ENCODE measurements at places on chromosomes 4 and X.

DNA sequence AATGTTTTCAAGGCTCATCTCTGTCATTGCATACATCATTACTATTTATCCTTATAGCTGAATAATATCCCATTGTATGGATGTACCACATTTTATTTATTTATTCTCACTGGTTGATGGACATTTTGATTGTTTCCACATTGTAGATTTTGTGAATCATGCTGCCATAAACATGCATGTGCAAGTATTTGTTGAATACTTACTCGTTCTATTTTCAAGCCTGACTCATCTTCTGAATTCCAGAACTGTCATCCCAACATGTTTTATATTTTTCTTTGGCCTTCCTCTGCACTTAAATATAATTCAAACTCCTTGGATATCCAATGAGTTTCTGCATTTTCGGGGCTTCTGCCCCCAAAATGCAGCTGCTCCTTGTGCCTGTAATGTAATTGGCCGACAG, 77.6 kb downstream of the MXRA5 start:
- DNase-seq: no peak

GRCh38 chr4:3582091-3582475, 49.9 kb upstream of the LRPAP1 start:
- DNase-seq: no peak

GRCh38 chr4:97911236-97911906, 231.9 kb downstream of the STPG2 start:
- DNase-seq: no peak

GRCh38 chrX:43373032-43373431, 283.1 kb upstream of the MAOA start:
- no peak for DNase-seq

GRCh38 chr4:165355900-165356300, 22.9 kb upstream of the CPE start:
- DNase-seq: no peak

DNA sequence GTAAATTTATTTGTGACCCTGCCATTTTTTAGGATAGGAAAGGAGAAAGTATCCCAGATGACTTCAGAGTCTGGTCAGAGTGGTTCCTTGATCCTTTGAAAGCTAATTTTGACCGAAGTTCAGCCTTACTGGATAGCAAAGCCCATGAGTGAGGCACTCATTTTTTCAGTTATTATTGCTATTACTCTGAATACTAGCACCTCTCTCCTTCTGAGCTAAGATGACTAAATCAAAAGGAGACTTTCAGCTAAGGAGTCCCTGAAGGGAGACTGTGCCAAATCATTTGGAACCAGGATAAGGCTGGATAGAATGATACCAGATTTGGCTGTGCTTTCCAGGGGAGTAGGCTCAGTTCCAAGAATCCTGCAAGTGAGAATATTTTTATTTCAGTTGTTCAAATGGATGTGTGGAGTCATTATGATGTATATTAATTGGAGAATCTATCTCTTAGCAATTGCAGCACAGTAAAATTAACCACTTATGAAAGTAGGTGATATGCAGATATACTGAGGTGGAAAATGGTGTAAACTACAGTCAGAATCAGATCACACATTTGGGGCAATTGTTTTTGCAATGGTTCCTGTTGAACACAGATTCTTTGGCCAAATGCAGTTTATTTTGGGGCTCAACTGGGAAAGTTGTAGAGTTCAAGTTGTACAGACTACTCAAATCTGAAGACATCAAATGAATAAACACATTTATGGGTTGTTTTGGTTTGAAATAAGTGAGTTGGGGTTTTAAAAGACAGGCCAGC, 1.2 kb downstream of the P2RY10 start:
- no peak for DNase-seq

GRCh38 chr4:21885770-21886169, 62.8 kb downstream of the KCNIP4 start:
- no peak for DNase-seq

DNA sequence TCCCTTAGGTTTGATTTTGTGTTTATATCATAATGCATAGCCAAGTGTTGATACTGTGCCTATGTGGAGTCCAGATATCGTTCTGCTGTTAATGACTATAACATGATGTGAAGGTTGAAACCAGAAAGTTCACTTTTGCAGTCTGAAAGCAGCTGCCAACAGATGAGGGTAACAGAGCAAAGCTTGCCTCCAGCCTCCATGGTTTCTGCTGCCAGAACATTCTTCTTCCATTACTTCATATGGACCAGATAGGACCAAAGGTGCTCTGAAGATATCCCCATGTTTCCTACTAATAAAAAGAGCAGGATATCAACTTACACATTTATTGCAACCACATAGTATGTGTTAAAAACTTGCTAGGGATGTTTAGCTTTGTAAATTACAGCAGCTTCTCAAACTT, 394.1 kb downstream of the SPRY1 start:
- no peak for DNase-seq

DNA sequence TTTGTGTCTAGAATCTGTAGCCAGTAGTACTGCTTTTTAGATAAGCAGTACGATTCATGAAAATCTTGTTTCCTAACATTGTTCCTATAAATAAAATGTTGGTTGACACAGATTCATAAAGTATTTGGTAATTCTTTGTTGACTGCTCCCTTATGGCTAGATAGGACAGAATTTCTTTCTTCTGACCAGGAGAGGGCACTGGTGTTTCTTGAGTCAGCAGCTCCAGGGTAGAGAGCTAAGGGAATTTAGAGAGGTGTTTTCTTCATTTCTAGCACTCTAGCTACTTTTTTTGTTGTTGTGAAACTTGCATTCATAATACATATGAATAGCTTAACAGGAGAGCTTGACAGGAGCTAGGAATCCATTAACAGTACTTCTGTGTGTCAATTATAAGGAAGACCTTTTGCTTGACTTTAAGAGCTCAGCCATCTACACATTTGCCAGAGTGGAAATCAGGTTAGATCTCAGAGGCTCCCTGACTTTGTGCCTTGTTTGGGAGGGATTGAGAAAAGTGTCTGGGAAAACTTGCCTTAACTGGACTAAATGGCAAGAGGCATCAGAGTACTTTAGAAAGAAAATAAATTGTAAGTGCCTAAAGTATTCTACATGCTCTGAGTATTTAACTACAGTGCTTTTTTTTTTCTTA, 756.1 kb downstream of the SH3BGRL start:
- no peak for DNase-seq

DNA sequence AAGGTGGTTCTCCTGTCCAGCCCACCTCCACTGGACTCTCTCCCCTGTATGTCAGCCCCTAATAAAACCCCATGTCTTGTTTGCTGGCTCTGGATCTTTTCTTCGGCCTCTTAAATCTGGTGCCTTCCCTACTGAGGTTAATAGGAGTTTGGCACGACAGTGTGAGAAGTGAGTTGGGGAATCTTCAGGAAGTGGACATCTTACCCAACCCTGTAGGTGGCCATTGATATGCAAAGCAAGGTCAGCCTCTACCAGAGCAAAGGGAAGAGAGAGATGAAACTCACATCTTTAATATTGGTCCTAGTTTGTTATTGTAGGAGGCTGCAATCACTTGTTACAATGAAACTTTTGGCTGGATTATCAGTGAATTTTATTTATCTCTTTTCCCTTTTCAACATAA, 111.7 kb downstream of the CHRDL1 start:
- DNase-seq: no peak

DNA sequence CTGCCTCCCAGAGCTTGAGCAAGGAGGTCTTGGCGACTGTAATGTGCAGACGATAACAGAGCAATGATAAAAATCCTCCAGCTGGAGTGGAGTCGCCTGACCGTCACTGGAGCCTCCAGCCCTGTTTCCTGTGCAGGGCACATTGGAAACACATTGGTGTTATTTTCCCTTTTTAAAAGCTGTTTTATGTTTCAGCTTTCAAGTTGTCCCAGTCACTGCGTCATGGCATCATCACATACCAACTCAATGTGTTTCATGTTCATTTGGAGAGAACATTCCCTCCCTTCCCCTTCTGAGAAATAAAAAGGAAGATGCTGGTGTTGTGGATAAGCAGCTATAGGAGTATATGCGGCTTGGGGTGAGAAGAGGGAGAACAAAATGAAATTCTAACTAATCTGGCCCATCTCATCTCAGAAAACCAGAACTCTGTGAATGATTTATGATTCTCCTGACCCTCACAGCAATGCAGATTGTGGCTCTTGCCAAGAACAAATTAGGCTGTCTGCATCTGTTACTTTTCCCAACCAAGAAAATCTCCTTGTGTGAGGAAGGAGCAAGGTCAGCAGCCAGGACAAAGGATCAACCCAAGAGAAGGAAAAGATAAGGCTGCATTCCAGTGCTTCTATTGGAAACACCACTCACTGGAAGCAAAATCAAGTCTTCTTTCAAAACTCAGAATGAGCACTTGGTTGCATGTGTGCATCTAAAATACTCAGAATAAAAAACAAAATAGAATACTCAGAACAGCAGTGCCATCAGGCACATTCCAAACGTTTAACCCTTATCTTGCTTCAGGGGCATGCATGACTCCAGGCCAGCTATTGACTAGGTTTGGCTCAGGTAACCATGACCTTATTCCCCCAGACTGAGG, 134.4 kb downstream of the RASL11B start:
- no peak for DNase-seq
